ENCODE measurements at places on chromosomes 2 and 18. TPM values are rescaled to one million over a fixed set of nuclear protein-coding genes. Genes with fewer than 3 reads are reported as not detected.

- no peak for DNase-seq
Measured at GRCh38 chr2:216516730-216517350, 18.2 kb downstream of the RPL37A start.

GRCh38 chr2:489084-489483, 188.1 kb downstream of the TMEM18 start:
- DNase-seq, result no peak

- no peak for DNase-seq
Measured at GRCh38 chr2:121237336-121237979, 47.5 kb downstream of the TFCP2L1 start.

GRCh38 chr2:216594081-216594480, 39.1 kb upstream of the IGFBP2 start:
- DNase-seq, result no peak

The PLGLB2 gene
- total RNA-seq, result 2.0 TPM

The ALPI gene
- not detected for total RNA-seq

The MYO3B gene
- total RNA-seq, result 0.16 TPM

The EMILIN1 gene
- 4.5 TPM for total RNA-seq

Measured in occipital lobe (tissue), 3 donors.